ENCODE measurements at places on chromosomes 1 and 21.

- DNase-seq, result no peak
Observed at GRCh38 chr1:228015276-228016180, 8.7 kb downstream of the WNT3A start.

GRCh38 chr1:38228718-38229117, 182.1 kb upstream of the POU3F1 start:
- DNase-seq, result no peak

DNA sequence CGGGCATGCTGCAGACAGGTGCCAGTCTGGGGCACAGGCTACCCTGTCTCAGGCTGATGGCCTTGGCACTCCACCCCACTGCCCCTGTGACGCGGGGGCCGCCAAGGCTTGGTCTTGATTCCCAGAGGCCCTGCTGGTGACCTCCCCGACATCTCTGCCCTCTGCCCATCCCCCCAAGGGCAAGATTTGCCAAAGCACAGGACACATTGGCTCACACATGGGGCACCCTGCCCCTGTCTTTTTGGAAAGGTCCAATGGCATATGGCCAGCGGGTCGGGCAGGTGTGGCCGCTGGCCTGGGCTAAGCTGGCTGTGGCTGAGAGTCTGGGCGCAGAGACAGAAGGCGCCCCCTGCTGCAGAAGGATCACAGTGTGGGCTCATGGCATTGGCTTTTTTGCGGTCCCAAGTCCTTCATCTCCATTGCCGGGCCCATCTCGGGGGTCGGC, 4.6 kb downstream of the MIB2 start:
- DNase-seq, result no peak

GRCh38 chr1:231943084-231943483, 316.5 kb downstream of the DISC1 start:
- DNase-seq, result no peak

- no peak for DNase-seq
Observed at GRCh38 chr1:219958875-219959417, 30.6 kb upstream of the SLC30A10 start.

DNA sequence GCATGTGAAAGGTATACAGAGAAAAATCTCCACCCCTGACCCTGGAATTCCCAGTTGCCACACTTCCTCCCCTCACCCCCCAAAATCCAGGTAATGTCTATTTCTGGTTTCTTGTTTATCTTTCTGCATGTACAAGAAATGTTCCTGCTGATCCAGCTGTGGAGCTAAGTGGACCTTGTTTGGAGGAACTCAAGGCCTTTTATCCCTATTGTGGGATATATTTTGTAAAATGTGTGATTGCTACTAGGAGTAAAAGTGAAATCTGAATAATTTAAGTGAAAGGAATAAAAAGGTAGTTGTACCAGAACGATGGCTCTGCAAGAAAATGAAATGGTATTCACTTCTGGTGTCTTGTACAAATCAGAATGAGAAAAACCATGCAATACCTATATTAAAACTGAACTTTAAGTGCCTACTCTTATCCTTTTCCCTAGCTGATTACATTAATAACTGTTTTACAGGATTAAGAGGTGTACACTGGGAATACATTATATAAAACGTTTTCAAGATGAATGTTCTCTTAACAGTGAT, 3.0 kb downstream of the SPEN start:
- no peak for DNase-seq

DNA sequence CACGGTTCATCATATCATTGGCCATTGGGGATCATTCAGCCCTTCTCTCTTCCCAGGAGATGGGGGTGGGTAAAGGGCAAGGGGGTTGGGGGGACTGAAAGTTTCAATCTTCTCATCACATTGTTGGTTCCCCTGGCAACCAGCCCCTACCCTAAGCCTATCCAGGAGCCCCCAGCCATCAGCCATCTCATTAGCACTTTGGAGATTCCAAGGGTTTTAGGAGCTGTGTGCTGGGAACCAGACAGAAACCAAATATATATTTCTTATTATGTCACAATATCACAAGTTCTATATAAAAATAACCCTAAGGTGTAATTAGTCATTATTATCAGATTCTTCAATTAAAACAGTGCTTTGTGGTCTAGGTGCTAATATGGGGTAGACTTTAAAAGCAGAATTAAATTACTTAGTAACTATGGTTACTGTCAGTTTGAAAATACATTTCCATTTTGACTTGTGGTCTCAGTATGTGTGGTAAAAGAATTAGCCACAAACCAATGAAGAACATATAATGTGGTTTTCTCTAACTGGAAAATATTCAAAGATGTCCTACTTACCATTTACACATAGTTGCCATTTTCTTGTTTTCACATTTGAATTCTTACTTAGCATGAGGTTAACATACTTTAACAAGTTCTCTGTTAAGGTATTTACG, 28.1 kb downstream of the IL23R start:
- DNase-seq, result no peak

- DNase-seq, result no peak
Observed at GRCh38 chr1:87702455-87702854, 373.8 kb downstream of the LMO4 start.

- DNase-seq, result no peak
Observed at GRCh38 chr21:45498646-45499000, 43.6 kb downstream of the SLC19A1 start.

DNA sequence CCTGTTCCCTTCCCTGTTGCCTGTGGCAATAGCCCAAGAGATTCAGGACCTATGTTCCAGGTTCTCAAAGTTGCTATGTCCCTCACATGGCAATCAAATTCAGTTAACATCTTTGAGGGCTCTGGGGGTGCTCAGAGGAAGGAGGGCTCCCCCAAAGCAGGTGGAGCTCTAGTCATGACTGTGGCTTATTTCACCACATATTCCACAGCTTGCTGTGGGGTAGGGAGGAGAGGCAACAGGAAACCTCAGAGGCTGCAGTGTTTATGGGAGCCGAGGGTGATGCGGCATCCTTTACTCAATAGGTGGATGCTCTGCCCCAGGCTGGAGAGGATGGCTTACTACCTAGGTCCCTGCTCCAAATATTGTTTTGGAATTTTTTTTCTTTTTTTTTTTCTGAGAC, 1.2 kb upstream of the MKNK1 start:
- no peak for DNase-seq

DNA sequence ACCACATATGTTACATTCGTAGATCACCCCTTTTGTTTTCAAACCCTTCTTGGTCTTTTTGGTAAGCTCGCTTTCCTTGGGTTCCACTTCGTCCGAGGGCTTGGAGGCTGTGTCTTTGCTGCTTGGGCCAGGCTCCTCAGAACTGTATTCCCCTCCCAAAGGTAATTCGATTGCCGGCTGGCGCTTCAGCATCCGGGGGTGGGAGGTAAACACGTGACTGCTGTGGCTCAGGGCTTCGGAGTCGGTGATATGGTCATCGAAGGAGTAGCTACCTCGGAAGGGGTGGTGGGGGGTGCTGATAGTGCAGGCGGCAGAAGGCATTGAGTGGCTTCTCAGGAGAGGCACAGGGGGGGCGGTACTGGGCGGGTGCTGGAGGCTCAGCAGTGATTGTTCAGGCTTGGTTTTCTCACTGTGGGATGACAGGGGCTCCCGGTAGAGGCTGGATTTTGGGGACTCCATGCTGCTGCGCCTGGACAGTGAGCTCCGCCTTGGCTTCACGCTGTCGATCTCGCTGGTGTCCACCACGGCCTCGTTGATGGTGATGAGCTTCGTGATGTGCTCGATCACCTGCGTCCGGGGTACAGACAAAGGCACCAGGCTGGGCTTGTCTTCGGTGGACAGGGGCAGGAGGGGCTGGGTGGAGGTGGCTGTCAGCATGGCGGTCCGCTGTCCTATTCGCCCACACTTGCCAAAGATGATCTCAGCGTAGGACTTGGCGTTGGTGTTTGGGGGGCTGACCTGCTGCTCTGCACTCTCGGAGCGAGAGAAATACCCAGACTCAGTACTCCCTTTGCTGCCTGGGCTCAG, 98.6 kb upstream of the EDN2 start:
- no peak for DNase-seq

DNA sequence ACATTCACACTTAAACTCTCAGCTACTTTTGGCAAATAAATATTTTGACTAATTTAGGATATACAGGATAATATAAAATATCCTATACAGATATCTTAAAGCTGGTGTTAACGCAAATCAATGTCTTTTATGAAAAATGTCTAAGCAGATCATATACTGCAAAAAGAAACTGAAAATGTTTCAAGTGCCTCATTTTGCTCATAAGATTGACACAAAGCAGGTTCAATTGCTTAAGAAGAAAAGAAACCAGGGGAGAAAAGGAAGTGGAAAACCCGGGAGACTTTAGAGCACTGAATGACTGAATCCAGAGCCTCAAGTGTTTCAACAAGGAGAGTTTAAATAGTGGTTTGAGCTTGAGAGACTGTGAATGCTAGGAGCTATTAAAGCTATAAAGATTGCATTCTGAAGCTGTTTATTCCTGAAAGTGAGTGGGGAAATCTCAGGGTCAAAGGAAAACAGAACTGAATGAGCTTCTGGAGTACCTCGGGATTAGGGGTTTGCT, 1943.0 kb downstream of the MRPL39 start:
- no peak for DNase-seq

DNA sequence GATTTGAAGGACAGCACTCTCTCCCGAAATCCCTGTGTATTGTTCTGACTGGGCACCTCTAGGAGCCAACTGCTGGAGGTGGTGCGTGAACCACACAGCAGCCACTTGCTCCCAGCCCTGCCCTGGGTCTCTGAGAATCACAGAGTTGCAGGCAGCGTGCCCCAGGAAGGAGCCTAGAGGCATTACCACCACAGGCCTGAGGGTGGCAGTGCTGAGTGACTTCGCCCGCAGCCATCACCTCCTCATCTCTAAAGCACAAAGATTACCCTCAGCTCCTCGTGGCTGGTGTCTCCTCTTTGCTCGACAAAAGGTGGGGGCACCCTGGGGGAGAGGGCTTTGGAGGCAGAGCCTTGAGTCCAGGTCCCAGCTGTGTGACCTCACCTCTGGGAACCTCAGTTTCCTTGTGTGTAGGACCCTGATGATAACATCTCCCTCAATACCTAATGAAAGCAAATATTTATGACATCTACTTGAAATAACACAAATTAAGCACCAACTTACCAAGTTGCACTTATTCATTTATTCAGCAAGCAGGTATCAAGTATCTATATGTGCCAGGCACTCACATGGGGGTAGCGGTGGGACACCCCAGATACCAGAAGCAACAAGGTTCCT, 86.3 kb downstream of the VWA5B1 start:
- DNase-seq, result no peak

- DNase-seq, result no peak
Observed at GRCh38 chr1:27011058-27011764, 1.4 kb downstream of the TENT5B start.

DNA sequence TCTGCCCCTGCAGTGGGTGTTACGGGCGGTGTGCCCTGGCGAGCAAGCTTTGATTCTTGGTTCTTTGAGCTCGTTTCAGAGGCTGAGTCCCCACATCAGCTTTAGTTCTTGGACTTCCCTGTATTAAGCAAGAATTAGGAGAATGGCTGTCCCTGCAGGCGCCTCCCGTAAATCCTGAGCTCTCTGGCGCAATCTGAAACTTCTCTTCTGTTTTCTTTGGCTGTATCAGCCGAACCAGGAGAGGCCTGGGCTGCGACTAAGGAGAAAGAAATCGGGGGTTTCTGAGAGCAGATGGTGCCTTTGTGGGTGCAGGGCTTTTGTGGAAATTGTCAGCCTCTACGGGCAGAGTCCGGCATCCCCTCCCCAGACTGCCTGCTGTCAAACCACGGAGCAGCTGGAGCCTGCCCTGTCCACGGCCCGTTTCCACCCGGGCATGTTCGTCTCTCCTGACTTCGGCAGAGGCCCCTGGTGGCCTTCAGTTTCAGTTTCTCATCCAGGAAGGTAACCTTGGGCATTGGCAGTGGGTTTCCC, 17.9 kb downstream of the CSTB start:
- DNase-seq, result no peak

DNA sequence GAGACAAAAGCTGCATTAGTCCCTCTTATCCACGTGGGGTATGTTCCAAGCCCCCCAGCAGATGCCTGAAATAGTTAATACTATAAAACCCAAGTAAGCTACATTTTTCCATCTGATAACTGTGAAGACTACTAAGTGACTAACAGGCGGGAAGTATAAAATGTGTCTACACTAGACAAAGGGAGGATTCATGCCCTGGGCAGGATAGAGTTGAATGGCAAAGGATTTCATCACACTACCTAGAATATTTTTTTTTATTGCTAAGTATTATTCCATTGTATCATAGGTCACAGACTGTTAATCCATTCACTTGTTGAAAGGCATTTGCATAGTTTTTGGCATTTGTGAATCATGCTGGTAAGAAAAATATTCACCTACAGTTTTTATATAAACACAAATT, 26.4 kb upstream of the CFHR4 start:
- DNase-seq, result no peak

- DNase-seq, result no peak
Observed at GRCh38 chr1:208829595-208829994, 585.4 kb upstream of the PLXNA2 start.

DNA sequence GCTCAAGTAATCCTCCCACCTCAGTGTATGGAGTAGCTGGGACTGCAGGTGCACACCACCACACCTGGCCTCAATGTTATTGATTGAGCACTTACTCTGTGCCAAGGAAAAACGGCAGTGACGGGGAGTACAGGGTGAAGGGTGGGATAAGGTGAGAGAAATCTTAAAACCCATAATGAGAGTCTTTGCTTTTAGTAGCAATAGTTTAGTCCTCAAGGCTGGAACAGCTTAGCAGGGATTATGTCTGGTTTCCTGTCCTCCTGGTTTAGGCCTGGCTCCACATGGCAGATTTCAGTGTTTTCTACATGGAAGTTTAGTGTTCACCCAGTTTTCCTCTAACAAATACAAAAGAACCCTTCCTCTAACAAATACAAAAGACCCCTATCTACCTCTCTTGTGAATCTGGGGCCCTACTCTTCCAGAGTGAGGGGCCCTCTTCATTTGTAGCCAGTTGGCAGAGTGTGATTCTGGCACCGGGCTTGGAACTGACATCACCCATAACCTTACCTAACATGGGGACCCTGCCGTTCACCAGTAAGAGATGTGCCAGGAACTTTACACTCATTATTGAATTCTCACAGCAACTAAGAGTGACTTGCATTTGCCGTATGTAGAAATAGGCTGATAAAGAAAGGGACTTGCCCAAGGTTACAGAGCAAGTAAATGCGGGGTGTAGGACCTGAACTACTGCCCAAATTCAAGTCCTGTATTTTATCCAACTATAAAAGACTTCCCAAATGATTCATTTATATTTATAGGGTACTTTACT, 6.9 kb downstream of the ZNF691 start:
- DNase-seq, result no peak

- DNase-seq, result no peak
Observed at GRCh38 chr1:35931446-35932157, 697 bp downstream of the AGO3 start.

GRCh38 chr1:189524501-189524900, 953.2 kb downstream of the BRINP3 start:
- DNase-seq, result no peak

GRCh38 chr1:90833466-90834110, 116.5 kb upstream of the BARHL2 start:
- no peak for DNase-seq

DNA sequence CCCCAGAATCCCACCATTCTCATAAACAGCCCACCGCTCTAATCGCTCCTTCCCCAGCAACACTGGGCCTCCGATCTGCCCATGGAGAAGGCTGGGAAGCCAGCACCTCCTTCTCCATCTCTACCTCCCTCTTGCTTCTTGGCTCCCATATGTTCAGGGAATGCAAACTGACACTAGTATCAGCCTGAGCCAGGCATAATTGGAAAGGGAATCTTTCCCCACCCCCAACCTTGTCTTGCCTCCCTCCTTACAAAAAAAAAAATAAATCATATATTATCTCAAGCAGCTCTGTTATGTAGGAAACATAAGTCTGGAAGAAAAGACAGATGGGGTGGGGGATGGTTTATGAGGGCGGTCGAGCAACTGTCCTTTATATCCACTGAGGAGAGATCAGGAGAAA, 127.2 kb downstream of the NAV1 start:
- DNase-seq, result peak; percentile 38

- no peak for DNase-seq
Observed at GRCh38 chr1:190633488-190633887, 155.8 kb upstream of the BRINP3 start.

All from DMS 273 treated with DMSO at 0.1 percent for 48 hours (cell line).